ENCODE measurements at places on chromosomes 11 and 22.

GRCh38 chr11:35403765-35404387 lies 15.5 kb downstream of the SLC1A2 start:
- DNase-seq = no peak

DNA sequence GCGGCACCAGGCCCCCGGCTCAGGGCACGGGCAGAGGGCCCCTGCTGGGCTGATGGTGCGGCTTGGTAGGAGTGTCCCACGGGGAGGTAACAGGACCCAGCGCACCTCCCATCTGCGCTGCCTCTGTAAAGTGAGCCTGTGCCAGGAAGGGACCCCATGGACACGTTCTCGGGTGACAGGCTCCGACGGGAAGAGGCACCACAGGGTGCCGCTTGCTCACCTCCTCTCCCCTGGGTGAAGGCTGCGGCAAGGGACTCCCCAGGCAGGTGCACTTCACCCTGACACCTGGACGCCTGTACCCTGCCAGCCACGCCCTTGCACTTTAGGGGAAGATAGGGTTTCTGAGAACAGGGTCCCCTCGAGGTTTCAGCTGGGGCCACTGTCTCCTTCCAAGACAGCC lies 48.1 kb downstream of the SHANK2 start:
- no peak for DNase-seq

DNA sequence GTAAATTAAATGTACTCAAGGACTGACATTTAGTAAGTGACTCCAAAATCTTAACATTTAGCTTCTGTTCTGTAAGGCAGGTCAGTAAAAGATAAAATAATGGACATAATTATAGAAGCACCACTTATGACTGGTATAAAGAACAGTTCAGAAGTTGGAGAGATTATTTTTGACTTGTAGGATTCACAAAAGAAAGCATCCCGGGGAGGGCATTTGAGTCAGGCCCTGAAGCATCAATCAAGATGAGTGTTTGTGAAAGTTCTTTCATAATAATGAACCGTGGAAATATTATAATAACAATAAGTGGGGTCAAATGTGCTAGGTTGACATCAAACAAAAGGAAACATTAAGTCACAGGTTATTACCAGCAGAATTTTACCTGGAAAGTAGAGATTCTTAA lies 201.9 kb downstream of the DDX10 start:
- no peak for DNase-seq

GRCh38 chr22:30968015-30968923 lies at the start of gene MORC2:
Gene MORC2, minus strand, starts transcription at chr22:30968774. Its CDS starts 885 bp downstream, at chr22:30967889.
- no peak for DNase-seq

DNA sequence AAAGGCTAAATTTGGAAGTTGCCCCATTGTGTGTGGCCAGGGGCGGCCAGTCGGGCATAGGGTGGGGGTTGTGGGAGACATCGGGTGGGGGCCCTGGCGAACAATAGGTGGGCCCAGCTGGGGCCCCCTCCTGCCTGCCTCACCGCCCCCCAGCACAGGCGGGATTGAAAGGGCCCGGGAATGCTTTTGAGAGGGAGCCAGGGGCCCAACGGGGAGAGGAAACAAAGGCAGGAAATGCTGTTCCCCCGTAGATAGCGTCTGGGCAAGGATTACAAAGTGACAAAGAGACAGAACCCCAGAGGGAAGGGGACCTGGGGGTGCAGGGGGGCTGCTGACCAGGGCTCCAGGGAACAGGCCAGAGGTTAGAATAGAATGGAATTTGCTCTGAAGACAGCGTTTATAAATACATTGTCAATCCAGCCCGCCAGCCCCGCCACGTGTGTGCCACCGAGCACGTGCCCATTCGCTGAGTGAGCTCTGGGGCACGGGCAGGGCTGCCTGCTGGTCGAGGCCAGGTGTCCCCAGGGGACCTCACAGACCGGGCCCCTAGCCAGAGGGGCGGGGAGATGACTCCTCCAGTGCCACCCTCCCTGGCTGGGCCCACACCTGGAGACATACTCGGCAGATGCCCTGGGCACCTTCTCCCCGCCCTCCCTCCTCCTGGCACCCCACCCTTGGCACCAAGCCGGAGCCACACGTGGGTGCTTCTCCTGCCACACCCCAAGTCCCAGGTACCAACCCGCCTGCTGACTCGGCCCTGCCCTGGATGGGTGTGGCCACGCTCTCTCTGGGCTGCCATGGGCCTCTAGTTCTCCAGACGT lies 9.7 kb downstream of the PDGFB start:
- DNase-seq = no peak

DNA sequence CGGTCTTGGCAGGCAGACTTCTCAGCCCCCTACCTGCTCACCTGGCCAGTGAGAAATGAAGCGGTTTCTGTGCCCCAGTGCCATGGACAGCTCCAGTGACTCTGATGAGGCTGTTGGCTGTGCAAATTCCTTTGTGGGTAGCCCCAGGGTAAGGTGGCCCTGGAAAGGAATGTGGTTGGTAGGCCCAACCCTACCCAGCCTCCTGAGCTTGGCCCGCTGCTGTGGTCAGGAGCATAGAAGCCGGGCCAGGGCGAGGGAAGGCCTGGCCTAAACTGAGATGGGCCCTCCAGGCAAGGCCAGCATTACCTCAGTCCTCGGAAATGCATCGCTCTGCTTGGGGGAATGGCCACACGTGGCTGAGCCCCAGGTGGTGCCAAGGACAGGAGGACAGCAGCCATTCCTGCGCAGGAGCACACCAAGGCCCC lies 16.9 kb downstream of the DAGLA start:
- DNase-seq = no peak

Measured in NCI-H1694 treated with DMSO at 0.1 percent for 48 hours (cell line).